Stimulated activated CD8-positive, alpha-beta memory T cell treated with anti-CD3 and anti-CD28 coated beads, Interleukin-7, amount 100 ng/mL, for 1 hour (primary cell): ENCODE measurements at places on chromosomes 11 and 22.

DNA sequence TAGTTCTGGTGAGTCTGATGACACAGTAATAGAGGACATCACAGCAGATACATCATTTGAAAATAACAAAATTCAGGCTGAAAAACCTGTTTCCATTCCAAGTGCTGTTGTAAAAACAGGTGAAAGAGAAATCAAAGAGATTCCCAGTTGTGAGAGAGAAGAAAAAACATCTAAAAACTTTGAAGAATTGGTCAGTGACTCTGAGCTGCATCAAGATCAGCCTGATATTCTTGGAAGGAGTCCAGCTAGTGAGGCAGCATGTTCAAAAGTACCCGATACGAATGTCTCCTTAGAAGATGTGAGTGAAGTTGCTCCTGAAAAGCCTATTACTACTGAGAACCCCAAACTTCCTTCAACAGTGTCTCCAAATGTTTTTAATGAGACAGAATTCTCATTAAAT lies 38.7 kb downstream of the RTN3 start:
- no peak for DNase-seq

DNA sequence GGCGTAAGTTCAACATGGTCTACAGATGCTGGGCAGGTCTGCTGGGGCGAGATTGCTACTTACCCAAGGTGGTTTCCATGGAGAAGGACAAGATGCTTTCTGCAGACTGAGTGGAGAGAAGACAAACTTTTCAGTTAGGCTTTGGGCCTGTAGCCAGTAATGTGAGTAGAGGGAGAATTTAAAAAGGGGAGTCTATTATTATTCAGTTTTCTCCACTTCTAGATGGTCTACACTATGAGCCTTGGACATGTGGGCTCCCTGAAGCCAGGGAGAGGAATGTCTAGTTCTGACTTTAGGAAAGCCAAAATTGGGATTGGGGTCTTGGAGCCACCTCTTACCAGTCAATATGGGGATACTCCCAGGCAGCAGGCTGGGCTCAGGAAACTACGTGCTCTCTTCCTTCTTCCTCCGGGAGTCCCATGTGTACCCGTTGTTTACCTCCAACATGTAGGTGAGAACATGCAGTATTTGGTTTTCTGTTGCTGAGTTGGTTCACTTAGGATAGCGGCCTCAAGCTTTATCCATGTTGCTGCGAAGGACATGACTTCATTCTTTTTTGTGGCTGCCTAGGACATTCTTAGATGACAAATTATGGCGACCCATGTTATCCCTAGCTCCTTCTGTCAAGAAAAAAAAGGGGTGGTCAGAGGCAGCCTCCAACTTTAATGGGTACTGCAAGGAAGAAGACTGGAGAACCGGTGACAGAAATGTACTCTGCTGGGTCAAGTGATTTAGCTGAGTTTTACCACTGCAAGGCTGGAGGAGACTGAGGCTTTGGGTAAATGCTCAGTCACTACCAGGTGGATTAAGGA lies 14.7 kb upstream of the ZNF280A start:
- no peak for DNase-seq

GRCh38 chr11:125162743-125163142 lies 1.8 kb upstream of the PKNOX2 start:
- DNase-seq, result no peak

- no peak for DNase-seq
These were observed 463 bp downstream of the RAD9A start for GRCh38 chr11:67392183-67392715.

DNA sequence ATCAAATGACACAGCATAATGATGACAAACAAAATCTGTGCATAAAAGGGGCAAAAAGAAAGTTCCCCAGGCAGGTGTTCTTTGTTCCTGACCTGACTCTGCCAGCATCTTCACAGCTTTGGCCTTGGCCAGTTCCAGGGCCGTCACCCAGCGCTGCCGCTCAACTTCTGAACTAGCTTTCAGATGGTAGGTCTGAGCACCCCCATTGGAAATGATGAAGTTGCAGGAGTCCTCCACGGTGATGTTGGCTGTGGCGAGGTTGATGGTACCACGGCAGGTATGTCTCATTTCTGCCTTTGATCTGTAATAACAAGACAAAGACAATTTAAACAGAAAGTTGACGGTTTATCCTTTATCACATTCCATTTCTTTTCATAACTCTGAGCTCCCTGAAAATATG lies 5.3 kb downstream of the OSBP start:
- no peak for DNase-seq

DNA sequence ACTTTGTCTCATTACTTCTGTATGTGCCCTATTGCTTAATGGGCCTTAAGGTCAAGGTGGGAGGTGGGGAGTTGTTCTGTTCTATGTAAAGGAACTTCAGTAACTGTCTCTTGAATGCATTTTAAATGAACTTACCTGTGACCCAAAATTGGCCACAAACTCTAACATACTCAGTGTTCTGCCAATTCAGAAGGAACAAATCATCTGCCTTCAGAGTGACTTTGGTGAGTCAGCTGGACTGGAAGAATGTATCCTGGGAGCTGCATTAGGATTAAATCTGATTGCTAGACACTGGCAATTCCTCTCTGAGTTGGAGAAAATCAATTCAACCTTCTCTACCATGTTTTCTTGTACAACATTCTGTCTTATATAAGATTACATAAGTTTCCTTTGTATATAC lies 1104.8 kb downstream of the DLG2 start:
- no peak for DNase-seq

DNA sequence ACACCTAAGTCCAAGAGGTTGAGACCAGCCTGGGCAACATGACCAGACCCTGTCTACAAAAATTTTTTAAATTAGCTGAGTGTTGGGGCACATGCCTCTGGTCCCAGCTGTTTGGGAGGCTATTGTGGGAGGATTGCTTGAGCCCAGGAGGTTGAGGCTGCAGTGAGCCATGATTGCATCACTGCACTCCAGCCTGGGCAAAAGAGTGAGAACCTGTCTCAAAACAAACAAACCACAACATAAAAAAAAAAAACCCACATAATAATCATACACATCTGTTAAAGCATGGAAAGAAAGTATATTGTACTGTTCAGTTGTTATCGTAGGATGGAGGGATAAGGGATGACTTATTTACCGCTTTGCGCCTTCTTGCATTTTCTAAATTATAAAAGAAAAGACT lies 35.9 kb upstream of the GRK2 start:
- no peak for DNase-seq

DNA sequence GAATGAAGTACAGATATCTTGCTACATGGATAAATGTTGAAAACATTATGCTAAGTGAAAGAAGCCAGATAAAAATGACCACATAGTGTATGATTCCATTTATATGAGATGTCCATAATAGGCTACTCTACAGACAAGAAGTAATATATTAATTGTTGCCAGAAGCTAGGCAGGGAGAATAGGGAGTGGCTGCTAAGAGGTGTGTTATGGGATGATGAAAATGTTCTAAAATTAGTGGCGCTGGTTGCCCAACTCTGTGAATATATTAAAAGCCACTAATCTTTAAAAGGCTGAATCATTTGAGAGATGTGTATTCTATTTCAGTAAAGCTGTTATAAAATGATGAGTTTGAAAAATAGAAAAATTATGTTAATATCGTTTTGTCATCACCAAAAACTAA lies 144.4 kb downstream of the NCAM1 start:
- DNase-seq, result no peak

DNA sequence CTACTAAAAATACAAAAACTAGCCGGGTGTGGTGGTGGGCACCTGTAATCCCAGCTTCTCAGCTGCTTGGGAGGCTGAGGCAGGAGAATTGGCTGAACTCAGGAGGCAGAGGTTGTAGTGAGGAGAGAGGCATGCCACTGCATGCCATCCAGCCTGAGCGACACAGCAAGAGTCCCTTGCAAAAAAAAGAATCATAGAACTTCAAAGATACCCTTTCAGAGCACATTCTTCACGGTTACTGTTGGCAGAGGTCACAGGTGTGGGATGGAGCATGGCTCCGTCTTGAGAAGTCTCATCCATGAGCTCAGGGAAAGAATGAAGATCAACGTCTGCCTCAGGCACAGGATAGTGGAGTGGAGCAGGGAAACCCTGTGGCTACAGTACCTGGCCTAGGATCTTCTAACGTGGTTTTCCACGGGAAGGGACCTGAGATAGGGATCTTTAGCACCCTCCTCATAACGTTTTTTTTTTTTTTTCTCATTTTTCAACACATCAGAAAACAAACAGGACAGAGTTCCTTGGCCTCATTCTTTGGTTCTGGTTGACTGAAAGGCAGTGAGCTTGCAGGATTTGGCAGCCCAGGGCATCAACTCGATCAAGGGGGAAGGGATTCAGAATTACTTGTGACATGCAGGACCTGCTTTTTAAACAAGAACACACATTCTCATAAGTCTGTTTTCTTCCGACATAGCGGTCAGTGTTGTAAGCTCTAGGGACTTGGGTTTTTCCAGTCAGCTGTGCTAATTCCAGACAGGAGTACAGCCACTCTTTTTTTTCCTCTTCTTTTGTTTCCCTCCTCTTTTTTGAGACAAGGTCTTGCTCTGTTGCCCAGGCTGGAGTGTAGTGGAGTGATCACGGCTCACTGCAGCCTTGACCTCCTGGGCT lies 22.8 kb downstream of the F2 start:
- DNase-seq, result no peak

DNA sequence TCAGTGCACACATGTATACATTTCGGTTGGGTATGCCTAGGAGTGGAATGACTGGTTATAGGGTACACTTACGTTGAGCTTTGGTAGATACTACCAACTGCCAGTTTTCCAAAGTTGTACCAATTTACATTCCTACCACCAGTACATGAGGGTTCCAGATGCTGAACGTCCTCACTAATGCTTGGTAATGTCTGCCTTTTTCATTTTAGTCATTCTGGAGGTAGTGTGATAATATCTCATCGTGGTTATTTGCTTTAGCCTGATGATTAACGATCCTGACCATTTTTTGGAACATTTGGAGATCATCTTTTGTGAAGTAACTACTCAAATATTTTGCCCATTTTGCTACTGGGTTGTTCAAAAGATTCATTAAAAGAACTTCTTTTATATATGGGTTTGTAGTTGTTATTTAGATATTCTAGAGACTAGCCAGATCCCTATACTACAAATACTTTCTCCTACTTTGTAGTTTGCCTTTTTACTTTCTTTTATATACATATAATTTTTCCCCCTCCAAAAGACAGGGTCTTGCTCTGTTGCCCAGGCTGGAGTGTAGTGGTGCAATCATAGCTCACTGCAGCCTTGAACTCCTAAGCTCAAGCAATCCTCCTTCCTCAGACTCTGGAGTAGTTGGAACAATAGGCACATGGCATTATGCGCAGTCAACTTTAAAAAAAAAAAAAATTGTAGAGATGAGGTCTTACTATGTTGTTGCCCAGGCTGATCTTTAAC lies 62.1 kb downstream of the RBFOX2 start:
- DNase-seq, result no peak

GRCh38 chr11:105449100-105449734 lies 160.7 kb upstream of the GRIA4 start:
- no peak for DNase-seq

- DNase-seq, result no peak
These were observed 405.9 kb downstream of the NXPE2 start for GRCh38 chr11:115084231-115084630.

DNA sequence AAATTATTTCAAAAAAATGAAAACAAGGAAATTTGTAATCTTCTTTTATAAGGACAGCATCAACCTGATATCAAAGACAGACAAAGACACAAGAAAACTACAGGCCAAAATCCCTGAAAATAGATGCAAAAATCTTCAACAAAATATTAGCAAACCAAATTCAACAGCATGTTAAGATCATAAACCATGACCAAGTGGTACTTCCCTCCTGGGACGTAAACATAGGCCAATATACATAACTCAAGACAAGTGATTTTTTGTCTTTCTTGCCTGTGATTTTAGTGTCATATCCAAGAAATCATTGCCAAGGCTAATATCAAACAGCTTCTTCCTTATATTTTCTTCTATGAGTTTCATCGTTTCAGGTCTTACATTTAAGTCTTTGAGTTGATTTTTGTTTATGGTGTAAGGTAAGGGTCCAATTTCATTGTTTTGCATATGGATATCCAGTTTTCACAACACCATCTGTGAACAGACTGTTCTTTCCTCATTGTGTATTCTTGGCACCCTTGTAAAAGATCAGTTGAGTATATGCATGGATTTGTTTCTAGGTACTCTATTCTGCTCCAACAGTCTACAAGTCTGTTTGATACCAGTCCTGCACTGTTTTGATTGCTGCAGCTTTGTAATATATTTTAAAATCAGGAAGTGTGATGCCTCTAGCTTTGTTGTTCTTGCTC lies 50.0 kb downstream of the SBF2 start:
- DNase-seq, result no peak

DNA sequence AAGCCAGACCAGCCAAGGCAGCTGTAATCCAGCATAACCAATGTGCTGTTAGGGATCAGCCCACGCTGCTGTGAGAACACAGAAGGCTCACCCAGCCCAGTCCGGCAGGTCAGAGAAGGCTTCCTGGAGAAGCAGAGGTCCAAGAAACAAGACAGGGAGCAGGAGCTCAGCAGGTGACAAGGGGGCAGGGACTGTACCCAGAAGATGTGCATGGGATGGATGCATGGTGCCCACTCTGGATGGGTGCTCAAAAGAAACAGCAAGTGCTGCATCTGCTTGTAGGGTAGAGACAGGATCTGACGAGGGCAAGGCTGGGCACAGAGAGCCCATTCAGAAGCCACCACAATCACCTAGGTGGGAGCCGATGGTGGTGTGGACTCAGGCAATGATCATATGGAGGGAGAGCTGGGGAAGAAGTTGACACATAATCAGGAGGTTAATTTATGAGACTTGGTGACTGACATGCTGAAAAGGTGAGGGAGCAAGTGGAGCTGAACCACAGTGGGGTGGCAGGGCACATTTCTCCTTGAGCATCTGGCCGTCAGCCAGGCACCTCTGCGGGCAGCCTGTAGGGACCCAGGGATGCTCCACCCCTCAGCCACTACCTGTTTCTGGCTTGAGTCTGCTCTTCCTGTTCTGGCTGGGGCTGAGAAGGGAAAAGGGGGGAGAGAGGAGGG lies 102.3 kb upstream of the DRD2 start:
- no peak for DNase-seq

GRCh38 chr11:1691026-1691877 lies 5.7 kb upstream of the KRTAP5-6 start:
- no peak for DNase-seq

GRCh38 chr11:88359114-88359513 lies 21.6 kb upstream of the CTSC start:
- no peak for DNase-seq

DNA sequence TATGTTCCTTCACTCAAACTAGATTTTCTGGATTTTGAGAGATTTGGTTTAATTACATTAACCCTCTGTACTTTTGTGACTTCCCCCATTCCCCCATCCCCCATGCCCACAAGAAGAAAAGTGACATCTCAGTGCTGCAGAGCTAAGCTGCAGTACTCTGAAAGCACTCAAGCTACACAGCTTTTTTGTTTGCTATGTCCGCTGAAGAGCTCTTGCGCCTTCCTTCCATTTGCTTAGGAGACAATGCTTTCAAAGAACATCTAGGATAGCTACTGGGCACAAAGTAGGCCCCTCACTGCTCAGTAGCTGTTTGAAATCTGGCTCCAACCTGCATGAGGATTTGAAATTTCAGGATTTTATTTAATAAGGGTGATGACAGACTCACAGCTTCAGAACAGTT lies 69.7 kb downstream of the SLC17A6 start:
- DNase-seq, result no peak

- no peak for DNase-seq
These were observed 16.4 kb downstream of the CWC15 start for GRCh38 chr11:94956963-94957362.

GRCh38 chr11:1548221-1549070 lies 23.6 kb downstream of the DUSP8 start:
- DNase-seq, result no peak
